Uterus (tissue), 4 donors: ENCODE measurements at places on chromosomes 11 and 22.

- no peak for DNase-seq
Observed at GRCh38 chr11:111833524-111833923, 37.9 kb downstream of the ALG9 start.

GRCh38 chr22:47594836-47595521 is 832.5 kb downstream of the TBC1D22A start:
- DNase-seq: no peak

GRCh38 chr22:47036352-47036751 is 273.9 kb downstream of the TBC1D22A start:
- DNase-seq: no peak

- no peak for DNase-seq
Observed at GRCh38 chr11:92751594-92751993, 217.9 kb upstream of the MTNR1B start.

GRCh38 chr22:48333323-48333763 is 1494.3 kb downstream of the BRD1 start:
- no peak for DNase-seq

DNA sequence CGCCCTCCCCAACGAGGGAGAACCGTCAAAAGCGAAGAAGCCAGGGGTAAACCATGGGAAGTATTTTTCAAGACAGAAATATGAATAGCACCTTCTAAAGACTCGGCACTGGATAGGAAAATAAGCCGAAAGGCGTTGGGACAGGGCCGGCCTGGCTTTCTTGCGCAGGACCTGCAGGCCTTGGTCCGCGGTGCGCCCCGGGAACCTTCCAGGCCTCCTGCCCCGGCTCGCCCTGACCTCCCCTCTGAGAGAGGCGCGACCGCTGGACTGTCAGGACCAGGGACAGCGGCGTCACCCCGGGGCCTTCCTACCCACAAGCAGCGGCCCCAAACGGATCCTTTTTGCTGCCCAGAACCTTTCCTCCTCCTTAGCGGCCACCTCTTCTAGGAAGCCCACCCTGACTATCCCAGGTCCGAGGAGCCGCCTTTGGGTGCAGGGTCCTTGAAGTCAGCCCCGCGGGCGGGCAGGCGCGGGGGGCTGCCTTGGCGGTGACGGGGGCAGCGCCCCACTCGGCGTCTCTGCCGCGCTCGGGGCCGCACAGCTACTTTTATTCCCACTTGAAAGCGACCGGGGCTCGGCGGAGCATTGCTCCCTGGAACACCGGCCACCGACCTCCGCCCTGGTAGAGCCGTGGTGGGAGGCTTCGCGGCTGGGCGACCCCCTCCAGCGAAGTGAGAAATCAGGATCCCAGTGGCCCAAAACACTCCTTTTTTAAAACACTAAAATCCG is 650 bp upstream of the MAPK11 start:
- peak; percentile 53 for DNase-seq

DNA sequence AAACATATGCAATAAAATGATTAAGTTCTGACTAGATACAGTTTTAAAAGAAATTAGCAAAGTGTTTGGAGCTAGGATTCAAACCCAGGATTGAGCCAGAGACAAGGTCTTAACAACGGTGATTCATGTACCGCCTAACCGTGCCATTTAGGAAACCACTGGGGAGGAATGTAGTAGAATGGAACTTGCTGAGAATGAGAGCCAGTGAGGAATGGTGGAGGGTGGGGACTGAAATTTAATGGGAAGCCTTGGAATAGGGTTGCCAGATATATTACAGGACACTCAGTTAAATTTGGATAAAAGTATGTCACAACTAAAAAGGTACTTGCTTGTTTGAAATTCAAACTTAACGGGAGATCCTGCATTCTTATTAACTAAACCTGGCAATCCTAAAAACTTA is 30.4 kb upstream of the TMEM86A start:
- no peak for DNase-seq

DNA sequence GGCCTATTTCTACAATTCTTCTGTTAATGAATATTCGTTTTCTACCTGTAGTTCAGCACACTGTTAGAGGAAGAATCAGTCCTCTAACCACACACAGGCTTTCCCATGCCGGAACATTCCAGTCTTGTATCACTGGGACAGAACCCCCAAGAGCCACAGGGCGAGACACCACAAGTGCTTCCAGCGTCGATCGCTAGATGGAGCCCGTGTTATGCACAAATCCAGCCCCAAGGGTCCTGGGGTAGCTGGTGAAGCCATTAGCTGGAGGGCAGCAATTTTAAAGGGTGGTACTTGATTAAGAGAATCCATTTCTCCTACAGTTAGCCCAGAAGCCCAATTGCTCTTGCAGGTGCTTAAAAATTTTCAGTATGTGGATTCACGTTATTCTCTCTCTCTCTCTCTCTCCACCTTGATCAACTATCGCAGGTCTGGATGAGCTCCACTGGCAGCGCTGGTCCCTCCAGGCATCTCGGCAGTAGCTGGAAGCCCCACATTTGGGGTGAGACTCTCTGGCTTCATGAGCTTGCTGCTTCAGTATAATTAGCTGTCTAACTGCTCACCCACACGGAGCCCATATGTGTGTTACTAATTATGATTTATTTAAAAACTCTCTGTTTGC is 148.2 kb upstream of the SNX19 start:
- no peak for DNase-seq

DNA sequence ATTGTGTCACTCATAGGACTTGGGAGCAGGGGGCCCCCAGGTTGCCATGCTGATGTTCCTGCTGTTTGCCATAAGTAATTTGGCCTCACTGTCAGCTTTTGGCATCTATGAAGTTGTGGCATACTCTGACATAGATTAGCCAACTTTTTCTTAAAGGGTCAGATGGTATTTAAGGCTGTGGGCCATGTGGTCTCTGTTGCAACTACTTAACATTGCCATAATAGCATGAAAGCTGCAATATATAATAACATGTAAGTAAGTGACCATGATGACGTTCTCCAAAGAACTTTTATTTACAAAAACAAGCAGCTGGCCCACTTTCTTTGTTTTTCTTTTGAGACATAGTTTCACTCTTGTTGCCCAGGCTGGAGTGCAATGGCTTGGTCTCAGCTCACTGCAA is 2.2 kb upstream of the TMEM216 start:
- no peak for DNase-seq

DNA sequence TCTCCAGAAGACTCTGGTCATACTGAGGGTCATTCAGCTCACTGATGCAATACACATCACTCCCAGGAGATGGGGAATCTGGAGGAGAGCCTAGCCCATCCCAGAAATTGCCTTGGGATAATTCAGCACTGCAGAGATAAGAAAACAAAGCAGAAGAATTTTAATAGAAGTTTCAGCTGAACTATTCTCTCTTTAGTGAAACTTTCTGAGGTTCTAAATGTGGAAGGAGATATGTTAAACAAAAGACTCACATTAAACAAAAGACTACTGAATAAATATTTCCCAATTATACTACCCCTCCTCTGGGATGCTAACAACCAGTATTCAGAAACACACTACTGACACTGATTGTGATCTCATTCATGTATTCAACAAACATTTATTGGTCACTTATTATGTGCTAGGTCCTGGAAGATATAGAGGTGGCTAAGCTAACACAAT is 47.8 kb downstream of the C2CD3 start:
- DNase-seq: no peak

DNA sequence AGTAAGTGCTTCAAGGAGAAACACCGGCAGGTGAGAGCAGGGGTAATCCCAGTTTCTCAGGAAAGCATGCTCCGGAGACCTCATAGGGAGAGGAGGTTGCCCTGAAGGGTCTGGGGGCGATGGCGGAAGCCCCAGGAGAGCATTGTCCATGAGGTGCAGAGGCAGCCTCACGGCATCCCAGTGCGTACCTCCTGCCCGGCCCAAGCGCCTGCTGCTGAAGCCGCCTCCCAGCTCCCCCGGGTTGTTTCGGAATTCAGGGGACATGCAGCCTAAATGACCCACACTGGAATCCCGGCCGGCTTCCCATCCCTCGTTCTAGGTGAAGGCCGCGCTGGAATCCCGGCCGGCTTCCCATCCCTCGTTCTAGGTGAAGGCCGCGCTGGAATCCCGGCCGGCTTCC is 2.7 kb downstream of the ZBED4 start:
- DNase-seq: no peak

DNA sequence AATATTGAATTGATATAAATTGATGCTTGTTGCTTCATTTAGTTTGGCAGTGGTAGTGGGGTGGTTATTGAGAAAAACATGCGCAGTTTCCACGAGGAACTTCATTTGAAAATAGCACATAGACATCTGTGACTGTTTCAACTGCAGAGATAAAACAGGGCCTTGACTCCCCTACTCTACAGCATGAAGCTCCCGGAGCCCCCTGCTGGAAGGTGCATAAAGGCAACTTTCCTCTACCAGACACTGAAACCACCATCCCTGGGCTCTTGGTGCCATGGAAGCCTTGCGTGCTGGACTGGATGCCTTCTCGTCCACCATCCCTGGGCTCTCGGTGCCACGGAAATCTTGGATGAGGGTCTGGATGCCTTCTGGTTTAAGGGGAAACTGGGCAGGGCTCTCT is 195.9 kb downstream of the CSNK2A3 start:
- DNase-seq: no peak

GRCh38 chr11:39144351-39145130 is 2314.9 kb downstream of the LRRC4C start:
- no peak for DNase-seq

DNA sequence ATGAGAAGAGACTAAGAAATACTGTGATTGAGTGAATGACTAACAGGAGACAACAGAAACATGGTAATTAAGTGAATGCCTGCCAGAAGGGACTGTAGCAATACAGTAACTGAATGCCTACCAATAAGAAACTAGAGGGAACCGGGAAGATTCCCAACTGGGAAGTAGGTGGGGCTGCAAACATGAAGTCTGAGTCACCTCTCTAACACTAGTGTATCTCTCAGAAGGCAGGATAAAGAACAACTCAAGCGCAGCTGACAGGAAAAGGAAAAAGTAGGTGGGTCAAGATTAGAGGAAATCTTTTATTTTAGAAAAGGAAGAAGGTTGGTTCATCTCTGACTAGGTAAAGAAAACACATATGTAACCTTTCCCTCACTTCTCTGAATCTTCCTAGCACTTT is 14.0 kb downstream of the C11orf42 start:
- DNase-seq: no peak

DNA sequence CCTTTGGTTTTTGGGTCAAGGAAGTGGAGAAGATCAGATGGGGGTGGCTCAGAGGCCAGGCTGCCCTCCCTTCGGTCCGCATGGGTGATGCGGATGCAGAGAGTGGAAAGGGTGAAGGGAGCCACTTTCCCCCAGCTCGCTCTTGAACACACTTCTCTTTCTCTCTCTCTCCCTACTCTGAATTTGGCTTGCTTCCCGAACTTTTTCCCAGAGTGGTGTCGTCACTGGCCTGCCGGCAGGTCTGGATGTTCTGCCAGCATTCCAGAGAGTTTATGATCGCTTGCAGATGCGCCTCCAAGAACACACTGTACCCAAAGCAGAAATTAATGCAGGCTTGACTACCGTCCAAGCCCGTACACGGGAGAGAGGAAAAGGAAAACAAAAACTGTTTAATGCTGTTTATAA is 103.2 kb downstream of the ZBTB16 start:
- DNase-seq: peak; percentile 93

DNA sequence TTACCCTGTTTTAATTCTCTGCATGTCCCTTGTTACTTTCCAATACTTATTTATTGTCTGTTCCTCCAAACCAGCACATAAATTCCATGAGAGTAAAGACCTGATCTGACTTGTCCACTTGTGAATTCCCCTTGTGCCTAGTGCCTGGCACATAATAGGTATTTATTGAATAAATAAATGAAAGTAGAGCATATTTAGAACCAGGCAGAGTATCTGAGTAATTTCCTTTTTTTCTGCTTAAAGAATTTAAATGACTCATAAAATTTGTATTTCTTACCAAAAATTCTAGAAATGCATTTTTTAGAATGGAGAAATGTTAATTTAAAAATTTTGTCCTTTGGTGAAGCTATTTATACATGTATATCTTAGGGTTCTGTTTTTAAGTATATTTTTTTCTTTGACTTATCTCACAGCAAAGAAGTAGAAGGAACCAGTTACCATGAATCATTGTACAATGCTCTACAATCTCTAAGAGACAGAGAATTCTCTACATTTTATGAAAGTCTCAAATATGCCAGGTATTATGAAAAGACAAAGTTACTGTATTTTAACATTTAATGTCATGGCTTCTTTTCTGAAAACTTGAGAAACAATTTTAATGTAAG is 96.8 kb downstream of the ATM start:
- DNase-seq: no peak
